ENCODE measurements at places on chromosomes 12 and 14. TPM values are rescaled to one million over a fixed set of nuclear protein-coding genes. Genes with fewer than 3 reads are reported as not detected.

- DNase-seq, result no peak
- peaks cover 26% of the 10 kb centered on the region for H3K36me3 ChIP-seq
- no peak overlapping the region for H3K4me3 ChIP-seq
- peaks cover 6% of the 10 kb centered on the region for H3K4me1 ChIP-seq
These were observed 27.1 kb downstream of the DAD1 start for GRCh38 chr14:22561661-22562579.

The WDHD1 gene
- 3.4 TPM for total RNA-seq

The KRT2 gene
- 1,953 TPM for total RNA-seq

DNA sequence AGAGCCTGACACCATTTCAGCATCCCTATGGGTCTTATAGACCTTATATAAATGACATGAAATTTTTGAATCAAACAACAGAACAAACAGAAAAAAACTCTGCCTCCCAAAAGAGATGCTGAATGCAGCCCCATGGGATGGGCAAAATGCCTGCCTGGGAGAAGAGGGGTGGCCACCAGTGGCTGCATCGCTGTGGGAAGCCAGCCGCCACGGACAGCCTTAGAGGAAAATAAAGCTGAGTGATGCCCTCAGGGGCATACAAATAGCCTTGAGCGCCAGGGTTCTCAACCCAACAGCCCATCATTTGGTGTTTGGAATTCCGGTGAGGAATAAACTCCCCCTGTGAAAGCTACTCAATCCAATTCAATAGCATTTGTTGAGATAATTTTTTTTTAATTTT, 22.9 kb downstream of the SYNE3 start:
- no peak overlapping the region for H3K27ac ChIP-seq
- H3K4me3 ChIP-seq, result no peak overlapping the region
- DNase-seq, result no peak
- no peaks in the 10 kb centered on the region for H3K36me3 ChIP-seq
- no peaks in the 10 kb centered on the region for H3K27me3 ChIP-seq
